Fibroblast of the aortic adventitia (primary cell): ENCODE measurements at places on chromosomes 7 and 10. TPM values are rescaled to one million over a fixed set of nuclear protein-coding genes. Genes with fewer than 3 reads are reported as not detected.

The COL17A1 gene
- 2.0 and 2.3 TPM in 2 replicates for total RNA-seq

The RBP3 gene
- total RNA-seq = not detected in 2 replicates

GRCh38 chr7:28405662-28406061 lies 6.7 kb upstream of the CREB5 start:
- DNase-seq = peak; percentile 98

DNA sequence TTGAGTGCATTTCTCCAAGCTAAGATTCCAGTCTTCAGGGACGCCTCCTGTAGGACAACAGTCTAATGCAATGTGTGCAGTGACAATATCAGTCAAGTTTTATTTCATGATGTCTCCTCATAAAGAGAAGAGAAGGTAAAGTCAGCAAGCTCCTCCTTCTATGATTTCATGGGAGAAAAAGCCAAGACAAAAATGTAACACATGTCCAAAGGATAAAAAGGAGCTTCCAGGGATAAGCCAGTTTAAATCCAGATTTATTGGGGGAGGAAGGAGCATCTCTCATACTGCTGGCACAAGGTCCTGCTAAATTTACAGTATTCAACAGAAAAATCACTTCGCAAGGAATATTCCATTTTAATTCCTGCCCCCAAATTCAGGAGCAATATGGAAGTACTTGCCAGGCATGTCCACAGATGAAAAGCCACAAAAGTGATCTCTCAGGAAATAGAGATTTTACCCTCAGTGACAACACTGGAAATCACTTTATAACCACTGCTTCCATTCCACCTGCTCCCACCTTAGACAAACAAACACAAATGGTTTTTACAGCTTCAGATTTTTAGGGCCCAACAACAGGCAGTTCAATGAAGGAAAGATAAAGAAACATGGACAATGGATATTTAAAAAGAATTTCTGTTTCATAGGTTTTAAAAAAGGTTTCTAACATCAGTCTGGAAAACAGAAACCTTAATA lies 677.5 kb upstream of the C7orf33 start:
- DNase-seq = no peak

DNA sequence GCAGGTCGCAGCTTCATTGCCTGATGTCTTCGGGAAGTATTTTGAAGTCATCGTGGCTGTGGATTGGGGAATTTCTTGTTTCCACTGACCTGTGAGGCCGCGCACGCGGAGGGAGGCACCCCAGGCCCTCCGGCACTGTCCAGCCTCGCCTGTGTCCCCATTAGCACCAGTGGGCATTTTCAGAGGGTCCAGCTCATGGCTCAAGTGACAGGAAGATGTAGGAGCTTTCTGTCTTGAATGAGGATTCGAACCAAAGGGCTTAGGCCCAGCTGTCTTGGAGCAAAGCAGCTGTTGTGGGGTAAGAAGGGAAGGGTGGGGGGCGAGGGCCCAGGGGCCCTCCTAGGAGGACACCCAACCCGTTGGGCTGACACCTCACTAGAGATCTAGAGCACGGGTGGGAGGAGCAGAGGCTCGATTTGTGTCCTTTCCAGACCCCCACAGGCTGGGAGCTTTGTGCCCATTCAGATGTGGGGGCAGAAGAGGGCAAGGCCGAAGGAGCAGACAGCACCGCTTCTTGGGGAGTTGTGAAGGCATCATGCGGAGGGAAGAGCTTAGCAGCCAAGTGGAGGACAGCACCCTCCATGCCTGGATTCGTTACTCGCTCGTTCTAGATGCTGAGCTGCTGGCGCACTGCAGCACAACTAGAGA lies 914 bp downstream of the ZNF37A start:
- peak; percentile 30 for DNase-seq

The SFXN4 gene
- total RNA-seq = 4.7 and 25.6 TPM in 2 replicates

GRCh38 chr10:55793024-55793423 lies 568.0 kb downstream of the ZWINT start:
- no peak for DNase-seq

The GLCCI1 gene
- total RNA-seq = 2.1 and 11.7 TPM in 2 replicates

The STEAP1 gene
- total RNA-seq = 23.5 and 83.4 TPM in 2 replicates

DNA sequence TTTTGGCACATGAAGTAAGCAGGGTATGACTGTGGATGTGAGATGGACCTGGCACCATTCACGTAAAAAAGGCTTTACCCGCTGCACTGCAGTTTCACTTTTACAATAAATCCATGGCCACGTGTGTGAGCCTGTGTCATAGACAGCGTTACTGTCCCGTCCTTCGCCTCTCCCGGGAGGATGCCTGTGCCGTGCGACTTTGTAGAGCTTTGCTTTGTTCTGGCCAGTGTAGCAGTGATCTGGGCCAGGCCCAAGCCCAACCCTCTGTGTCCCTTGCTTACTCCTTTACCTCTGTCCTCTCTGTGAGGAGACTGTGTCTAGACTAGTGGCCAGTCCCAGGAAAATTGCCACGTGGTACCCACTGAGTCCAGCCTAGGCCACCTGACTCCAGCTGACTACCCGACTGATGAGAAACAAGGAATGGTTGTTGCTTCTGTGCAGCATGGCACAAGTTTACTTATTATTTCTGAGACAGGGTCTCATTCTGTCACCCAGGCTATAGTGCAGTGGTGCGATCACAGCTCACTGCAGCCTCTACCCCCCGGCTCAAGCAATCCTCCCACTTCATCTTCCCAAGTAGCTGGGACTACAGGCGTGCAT lies 48.1 kb downstream of the JAKMIP3 start:
- no peak for DNase-seq

GRCh38 chr10:29841724-29842649 lies 207.2 kb upstream of the SVIL start:
- DNase-seq = no peak
